AG08395 (cell line): ENCODE measurements at places on chromosomes 4 and X.

- peak; percentile 57 for DNase-seq
Observed at GRCh38 chrX:133726211-133726630, 259.2 kb downstream of the GPC3 start.

DNA sequence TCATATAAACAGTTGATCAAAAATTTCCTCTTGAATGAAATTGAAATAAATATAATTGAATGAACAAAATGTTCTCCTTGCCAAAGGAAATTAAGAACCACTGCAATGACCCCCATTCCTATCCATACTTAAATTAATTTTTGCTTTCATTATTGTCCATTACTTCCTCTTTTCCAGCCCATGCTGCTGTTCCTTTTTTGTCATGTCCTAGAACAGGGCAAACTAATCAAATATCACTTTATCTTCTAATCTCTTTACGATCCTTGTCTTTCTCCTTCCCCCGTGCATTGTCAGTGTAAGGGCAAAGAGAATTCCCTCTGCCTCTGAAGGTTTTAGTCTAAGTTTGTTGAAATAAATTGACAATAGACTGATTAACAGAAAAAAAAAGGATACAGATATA lies 203.0 kb downstream of the CENPC start:
- DNase-seq = no peak

GRCh38 chr4:142408003-142408441 lies 438.1 kb downstream of the INPP4B start:
- DNase-seq = peak; percentile 14

GRCh38 chr4:6194458-6195195 lies 5.7 kb downstream of the JAKMIP1 start:
- DNase-seq = no peak

DNA sequence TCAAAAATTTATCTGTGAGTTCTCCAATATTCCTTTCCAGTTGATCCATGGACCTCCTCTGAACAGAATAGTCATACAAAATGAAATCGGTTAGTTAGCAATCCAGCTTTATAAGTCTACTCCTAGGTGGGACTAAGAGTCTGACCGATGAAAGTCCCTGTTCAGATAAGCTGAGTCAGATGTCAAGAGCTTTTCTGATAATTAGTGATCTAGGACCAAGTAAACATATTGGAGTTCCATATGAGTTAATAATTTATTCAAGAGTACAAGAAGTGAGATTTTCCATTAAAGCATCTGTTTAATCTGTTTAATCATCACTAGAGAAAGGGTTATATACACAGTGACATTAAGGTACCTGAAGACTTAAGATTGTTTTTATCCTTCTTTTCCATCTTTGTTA lies 74.7 kb downstream of the UGT8 start:
- DNase-seq = no peak
